Activated naive CD4-positive, alpha-beta T cell treated with anti-CD3 and anti-CD28 coated beads for 36 hours (primary cell): ENCODE measurements at places on chromosomes 7 and 10.

DNA sequence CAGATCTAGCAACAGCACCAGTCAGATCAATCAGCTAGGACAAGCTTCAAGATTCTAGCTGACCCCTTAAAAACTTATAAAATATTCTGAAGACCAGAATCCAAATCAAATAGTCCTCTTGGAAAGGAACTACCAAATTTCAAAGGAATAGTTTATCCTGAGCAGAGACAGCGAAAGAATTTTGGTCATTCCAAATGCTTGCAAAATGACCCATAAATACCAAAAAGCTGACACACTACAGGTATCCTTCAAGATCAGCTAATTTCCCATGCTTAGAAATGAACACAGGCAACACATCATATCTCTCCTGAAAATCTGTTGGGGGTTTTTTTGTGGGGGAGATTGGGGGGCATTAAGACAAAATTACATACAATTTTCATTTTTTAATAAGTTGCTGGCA is 78.8 kb downstream of the PDSS1 start:
- peaks cover 2% of the 10 kb centered on the region for H3K36me3 ChIP-seq
- peaks cover 61% of the 10 kb centered on the region for H3K4me1 ChIP-seq
- no peak overlapping the region for H3K27ac ChIP-seq
- no peak for DNase-seq

GRCh38 chr7:37377231-37377630 is 71.4 kb downstream of the ELMO1 start:
- no peaks in the 10 kb centered on the region for H3K27me3 ChIP-seq
- peak; percentile 58 for DNase-seq
- peak overlapping the region; percentile 66 for H3K27ac ChIP-seq
- H3K4me3 ChIP-seq, result no peak overlapping the region

GRCh38 chr7:40283391-40283790 is 148.6 kb downstream of the SUGCT start:
- H3K36me3 ChIP-seq, result no peaks in the 10 kb centered on the region
- H3K4me3 ChIP-seq, result no peak overlapping the region
- no peak overlapping the region for H3K27ac ChIP-seq
- DNase-seq, result no peak
- H3K4me1 ChIP-seq, result no peaks in the 10 kb centered on the region

- peak overlapping the region; percentile 67 for H3K27ac ChIP-seq
- no peaks in the 10 kb centered on the region for H3K27me3 ChIP-seq
- H3K4me1 ChIP-seq, result peaks cover 69% of the 10 kb centered on the region
- H3K36me3 ChIP-seq, result peaks cover 19% of the 10 kb centered on the region
- H3K4me3 ChIP-seq, result no peak overlapping the region
Measured at GRCh38 chr7:821688-822087, 10.6 kb upstream of the SUN1 start.

- no peak for DNase-seq
- H3K4me1 ChIP-seq, result no peaks in the 10 kb centered on the region
- H3K4me3 ChIP-seq, result no peak overlapping the region
- H3K27me3 ChIP-seq, result no peaks in the 10 kb centered on the region
- no peaks in the 10 kb centered on the region for H3K36me3 ChIP-seq
Measured at GRCh38 chr7:110541962-110542361, 549.0 kb upstream of the LRRN3 start.

GRCh38 chr7:70919481-70920073 is 212.4 kb upstream of the GALNT17 start:
- H3K4me1 ChIP-seq, result no peaks in the 10 kb centered on the region
- no peak for DNase-seq
- H3K27me3 ChIP-seq, result no peaks in the 10 kb centered on the region

DNA sequence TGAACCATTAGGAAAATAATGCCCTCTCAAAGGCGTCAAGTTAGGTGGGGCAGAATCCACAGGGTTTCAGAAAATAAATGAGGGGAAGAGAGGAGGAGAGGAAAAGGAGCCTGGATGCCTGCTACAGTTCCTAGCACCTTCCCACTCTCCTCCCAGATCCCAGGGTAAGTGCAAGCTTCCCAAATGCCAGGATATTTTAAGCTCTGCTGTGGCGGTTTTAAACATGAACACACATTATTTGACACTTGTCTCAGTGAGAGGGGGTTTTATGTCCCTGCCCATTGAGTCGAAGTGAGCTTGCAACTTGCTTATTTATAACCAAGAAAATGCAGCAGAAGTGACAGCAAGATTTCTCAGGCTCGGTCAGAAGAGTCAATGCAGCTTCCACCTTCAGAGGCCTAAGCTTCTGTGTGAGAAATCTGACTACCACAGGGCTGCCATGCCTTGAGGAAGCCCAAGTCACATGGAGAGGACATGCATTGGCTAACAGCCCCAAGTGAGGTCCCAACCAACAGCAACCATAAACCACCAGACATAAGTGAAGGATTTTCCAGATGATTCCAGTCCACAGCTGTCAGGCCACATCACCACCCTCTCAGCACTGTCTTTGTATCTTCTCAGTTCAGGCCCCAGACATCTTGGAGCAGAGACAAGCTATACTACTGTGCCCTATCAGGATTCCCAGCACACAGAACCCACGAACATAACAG is 17.9 kb upstream of the BMPER start:
- no peaks in the 10 kb centered on the region for H3K36me3 ChIP-seq
- DNase-seq, result no peak
- H3K4me1 ChIP-seq, result no peaks in the 10 kb centered on the region
- peaks cover 8% of the 10 kb centered on the region for H3K27me3 ChIP-seq

DNA sequence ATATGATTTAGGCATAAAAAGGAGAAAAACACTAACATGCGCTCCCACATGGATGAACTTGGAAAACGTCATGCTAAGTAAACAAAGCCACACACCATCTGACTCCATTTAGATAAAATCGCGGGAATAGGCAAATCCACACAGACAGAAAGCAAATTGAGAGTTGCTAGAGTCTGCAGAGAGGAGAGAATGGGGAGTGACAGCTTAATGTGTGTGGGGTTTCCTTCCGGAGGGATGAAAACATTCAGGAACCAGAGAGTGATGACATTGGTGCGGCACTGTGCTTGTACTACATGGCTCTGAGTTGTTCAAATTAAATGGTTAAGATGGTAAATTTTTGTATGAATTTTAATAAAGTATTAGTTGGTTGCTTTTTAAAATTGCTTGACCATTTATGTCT is 482.9 kb upstream of the AKR1E2 start:
- H3K4me1 ChIP-seq, result peaks cover 17% of the 10 kb centered on the region
- DNase-seq, result no peak
